ENCODE measurements at places on chromosomes 12 and 14. TPM values are rescaled to one million over a fixed set of nuclear protein-coding genes. Genes with fewer than 3 reads are reported as not detected.

The MEG3 gene
- total RNA-seq: 396 TPM

The TAS2R9 gene
- total RNA-seq: not detected

The C12orf75 gene
- total RNA-seq: 67.9 TPM

The OS9 gene
- total RNA-seq: 353 TPM

The CIROP gene
- total RNA-seq: not detected

The AHNAK2 gene
- 194 TPM for total RNA-seq

The OR10G3 gene
- not detected for total RNA-seq

The NTF3 gene
- total RNA-seq: 3.1 TPM

Measured in smooth muscle cell of the pulmonary artery (primary cell).